Adrenal gland (tissue), 19 donors: ENCODE measurements at places on chromosomes 3 and 15. TPM values are rescaled to one million over a fixed set of nuclear protein-coding genes. Genes with fewer than 3 reads are reported as not detected.

Gene LHFPL4
- total RNA-seq = 1.7 TPM

Gene IL16
- total RNA-seq = 11.2 TPM

Gene FSTL1
- 298 TPM for total RNA-seq

Gene ZNF621
- 21.9 TPM for total RNA-seq

Gene CHRD
- total RNA-seq = 21.4 TPM

Gene TIMP4
- 10.5 TPM for total RNA-seq

Gene SLITRK3
- total RNA-seq = not detected

Gene CP
- total RNA-seq = 3.9 TPM

Gene NME9
- total RNA-seq = 0.46 TPM

Gene UBAP1L
- 2.9 TPM for total RNA-seq

Gene LMAN1L
- total RNA-seq = 11.2 TPM

Gene NPAP1
- 0.17 TPM for total RNA-seq

Gene PPM1L
- 40.1 TPM for total RNA-seq

Gene SUCNR1
- total RNA-seq = 1.8 TPM

Gene SOX14
- not detected for total RNA-seq

Gene SLC6A6
- 35.8 TPM for total RNA-seq

Gene STARD9
- total RNA-seq = 1.2 TPM

Gene SLC22A13
- total RNA-seq = not detected

Gene TM4SF1
- 91.7 TPM for total RNA-seq

Gene MEGF11
- total RNA-seq = not detected

Gene C3orf20
- total RNA-seq = not detected

Gene PLCH1
- 0.26 TPM for total RNA-seq

Gene CLDN1
- 155 TPM for total RNA-seq

Gene LRRFIP2
- 48.7 TPM for total RNA-seq

Gene TMEM108
- 16.9 TPM for total RNA-seq

Gene GOLGA8G
- not detected for total RNA-seq

Gene OR5K4
- not detected for total RNA-seq

Gene UBR1
- total RNA-seq = 25.5 TPM

Gene ADIPOQ
- 1.2 TPM for total RNA-seq

Gene C3orf85
- total RNA-seq = not detected

Gene SLC2A2
- total RNA-seq = not detected

Gene EFCAB12
- 0.41 TPM for total RNA-seq

Gene MASP1
- 11.0 TPM for total RNA-seq

Gene ZMYND10
- 0.45 TPM for total RNA-seq

Gene PLA2G4F
- total RNA-seq = not detected

Gene DUOXA2
- total RNA-seq = 1.3 TPM

Gene MRAS
- total RNA-seq = 150 TPM

Gene CHAC1
- 2.3 TPM for total RNA-seq

Gene IQCH
- total RNA-seq = 2.8 TPM

Gene ALG1L2
- total RNA-seq = not detected

Gene USP13
- total RNA-seq = 35.3 TPM

Gene SRGAP3
- total RNA-seq = 26.5 TPM

Gene TARS3
- total RNA-seq = 13.8 TPM

Gene TMCO5A
- total RNA-seq = not detected

Gene KCNMB2
- total RNA-seq = not detected

Gene LTF
- total RNA-seq = 2.1 TPM

Gene KLHL6
- total RNA-seq = 7.5 TPM

Gene GOLGA8Q
- 1.6 TPM for total RNA-seq

Gene TTLL13
- total RNA-seq = not detected

Gene BRK1
- 109 TPM for total RNA-seq

Gene LXN
- 39.3 TPM for total RNA-seq

Gene QRICH1
- total RNA-seq = 72.5 TPM

Gene LOXL1
- 7.1 TPM for total RNA-seq

Gene ACAN
- 0.41 TPM for total RNA-seq

Gene OR4F15
- total RNA-seq = not detected

Gene EXD1
- 0.11 TPM for total RNA-seq

Gene GABRR3
- not detected for total RNA-seq
